ENCODE measurements at places on chromosomes 6 and 20.

GRCh38 chr20:25005661-25006060 lies 13.1 kb upstream of the APMAP start:
- no peak for DNase-seq

GRCh38 chr6:162262466-162263196 lies 464.9 kb downstream of the PRKN start:
- no peak for DNase-seq

DNA sequence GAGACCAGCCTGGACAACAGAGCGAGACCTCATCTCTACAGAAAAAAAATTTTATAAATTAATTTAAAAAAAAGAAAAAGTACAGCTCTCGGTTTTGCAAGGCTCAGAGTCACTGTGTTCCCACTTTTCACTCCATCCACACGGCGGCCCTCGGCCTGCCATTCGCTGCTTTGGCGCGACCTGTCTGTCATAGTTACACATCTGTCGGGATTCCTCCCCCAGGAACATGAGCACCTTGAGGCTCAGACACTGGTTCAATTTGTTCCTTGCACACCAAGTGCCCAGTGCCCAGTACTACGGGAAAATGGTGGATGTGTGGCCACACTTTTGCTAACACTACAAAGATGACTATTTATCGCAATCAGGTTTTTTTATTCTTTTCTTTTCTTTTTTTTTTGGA lies 8.4 kb downstream of the CTSZ start:
- no peak for DNase-seq

DNA sequence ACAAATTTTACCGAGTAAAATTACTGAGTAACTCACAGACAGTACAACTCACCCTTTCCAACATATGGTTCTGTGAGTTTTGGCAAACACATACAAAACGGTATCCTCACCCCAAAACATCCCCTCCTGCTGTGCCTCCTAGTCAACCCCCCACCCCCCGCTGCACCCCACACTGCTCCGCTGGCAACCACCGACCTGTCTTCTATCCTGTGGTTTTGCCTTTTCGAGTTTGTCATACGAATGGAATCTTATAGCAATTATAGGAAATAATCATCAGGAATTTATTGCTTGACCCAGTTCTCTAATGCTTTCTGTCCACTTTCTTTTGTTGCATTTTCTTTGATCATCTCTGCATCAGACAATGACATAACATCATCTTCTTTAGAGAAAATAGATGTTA lies 312.3 kb downstream of the KIF16B start:
- no peak for DNase-seq

DNA sequence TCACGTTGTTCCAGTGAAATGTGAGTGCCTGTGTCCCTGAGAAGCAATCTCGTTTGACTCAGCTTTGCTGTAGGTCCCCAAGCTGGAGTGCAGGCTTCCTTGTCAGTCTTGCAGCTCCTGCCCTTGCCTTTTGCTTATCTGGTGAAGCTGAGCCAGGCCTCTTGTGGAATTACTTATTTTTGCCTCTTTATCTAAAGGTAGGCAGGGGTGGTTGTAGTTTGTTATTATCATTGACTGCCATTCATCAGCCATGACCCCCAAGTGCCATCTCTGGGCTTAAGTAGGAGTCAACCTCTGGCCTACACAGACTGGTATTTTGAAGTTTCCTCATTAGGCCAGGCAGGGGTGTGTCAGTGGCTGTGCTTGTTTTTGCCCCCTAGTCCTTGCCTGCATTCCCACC lies 2.1 kb downstream of the TMEM14B start:
- DNase-seq = no peak
